ENCODE measurements at places on chromosomes 4 and X. TPM values are rescaled to one million over a fixed set of nuclear protein-coding genes. Genes with fewer than 3 reads are reported as not detected.

DNA sequence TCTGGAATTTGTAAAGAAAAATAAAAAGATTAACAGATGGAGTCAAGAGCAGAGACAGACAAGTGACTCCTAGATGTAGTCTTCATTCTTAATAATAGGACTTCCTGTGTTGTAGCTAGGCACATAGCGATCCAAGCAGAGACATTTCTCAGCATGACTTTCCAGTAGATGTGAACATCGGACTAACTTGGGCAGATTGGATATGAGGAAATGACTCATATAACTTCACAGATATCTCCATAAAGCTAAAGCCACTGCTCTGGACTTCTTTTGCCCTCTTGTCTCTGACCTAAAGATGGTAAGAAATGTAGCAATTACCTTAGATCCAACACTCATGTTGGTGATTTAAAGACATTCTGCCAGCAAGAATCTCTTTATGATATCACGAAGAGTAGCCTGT, 131.7 kb downstream of the EPHA5 start:
- no peak for DNase-seq

- DNase-seq, result no peak
These were observed 188.8 kb upstream of the TECRL start for GRCh38 chr4:64598066-64598465.

DNA sequence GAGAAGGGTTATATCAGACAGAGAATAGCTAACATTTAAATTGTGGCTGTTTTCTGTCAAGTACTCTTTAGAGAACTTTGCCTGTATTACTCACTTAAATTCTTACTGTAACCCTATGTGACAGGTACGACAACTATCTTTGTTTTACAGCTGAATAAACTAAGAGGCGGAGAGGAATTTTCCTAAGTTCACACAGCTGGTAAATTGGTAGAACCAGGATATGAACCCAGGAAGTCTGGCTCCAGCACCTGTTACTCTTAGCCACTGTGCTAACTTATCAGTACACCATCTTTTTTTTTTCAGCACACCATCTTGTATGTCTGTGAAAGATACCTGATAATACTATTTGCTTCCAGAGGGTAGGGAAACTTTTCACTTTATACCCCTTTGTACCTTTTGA, 2.0 kb upstream of the SYP start:
- DNase-seq, result no peak

DNA sequence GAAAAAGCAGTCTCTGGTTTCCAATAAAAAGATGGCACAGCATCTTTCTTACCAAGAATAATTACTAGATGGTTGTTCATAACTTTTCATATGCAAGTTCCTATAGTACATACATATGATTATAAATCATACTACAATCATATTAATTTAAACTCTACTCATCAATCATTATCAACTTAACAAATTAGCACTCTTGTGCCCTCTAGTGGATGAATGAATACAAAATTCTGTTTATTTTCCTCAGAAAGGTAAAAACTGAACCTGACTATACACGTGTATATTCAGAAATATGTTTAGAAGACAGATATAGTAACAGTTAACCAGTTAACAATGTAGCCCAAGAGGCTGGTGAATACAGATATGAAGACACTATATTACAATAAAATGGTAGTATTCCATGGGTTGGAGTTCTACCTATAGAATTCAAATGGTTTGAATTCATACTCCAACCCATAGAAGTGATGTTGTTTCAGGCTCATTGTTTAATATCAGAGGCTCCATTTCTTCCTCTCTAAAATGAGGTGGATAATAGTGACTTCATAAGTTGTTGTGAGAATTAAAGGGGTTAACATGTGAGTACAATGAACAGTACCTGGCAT, 100.0 kb downstream of the ADAMTS3 start:
- DNase-seq, result no peak

- DNase-seq, result no peak
These were observed 44.8 kb downstream of the PDS5A start for GRCh38 chr4:39932776-39933402.

GRCh38 chrX:8033175-8033574, 106.0 kb upstream of the PNPLA4 start:
- no peak for DNase-seq

- DNase-seq, result no peak
These were observed 42.4 kb downstream of the KDM6A start for GRCh38 chrX:44915361-44915868.

- DNase-seq, result no peak
These were observed 47.1 kb upstream of the SORBS2 start for GRCh38 chr4:185859111-185859510.

DNA sequence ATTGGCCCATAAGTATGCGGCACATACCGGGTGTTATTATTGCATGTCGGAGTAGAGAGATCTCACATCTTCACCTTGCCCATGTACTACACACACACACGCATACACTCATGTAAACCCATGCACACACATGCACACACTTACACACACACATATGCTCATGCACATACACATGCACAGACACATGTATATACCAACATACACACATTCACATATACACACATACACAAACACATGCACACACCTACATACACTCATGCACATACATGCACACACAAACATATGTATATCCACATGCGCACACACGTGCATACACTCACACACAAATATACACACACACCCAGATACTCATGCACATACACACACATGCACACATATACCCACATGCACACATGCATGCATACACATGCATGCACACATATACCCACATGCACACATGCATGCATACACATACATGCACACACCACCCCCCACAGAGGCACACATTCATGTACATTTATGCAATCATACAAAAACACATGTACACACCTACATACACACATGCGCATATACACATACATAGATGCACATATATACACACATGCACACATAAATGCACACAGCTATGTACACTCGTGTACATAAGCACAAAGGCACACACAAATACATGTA, 11.2 kb downstream of the CYP4V2 start:
- no peak for DNase-seq

DNA sequence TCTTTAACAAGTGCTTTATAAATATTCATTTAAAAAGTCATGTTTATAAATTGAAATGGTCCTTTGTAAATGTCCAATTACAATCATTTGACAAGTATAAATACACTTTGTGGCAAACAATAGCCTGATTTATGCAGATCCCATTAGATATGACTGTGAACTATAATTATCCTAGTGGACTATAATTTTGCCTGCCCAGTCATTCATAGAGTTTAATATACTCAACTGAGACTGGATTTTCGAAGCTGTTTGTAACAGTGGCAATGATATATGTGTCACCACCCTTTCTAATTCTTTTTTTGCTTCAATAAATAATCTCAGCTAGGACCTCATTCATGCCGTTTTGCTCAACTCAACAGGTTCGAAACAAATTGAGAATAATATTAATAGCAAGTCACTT, 732.0 kb downstream of the PCDH18 start:
- no peak for DNase-seq

- no peak for DNase-seq
These were observed 736.9 kb upstream of the MAGEB2 start for GRCh38 chrX:29478336-29479069.

DNA sequence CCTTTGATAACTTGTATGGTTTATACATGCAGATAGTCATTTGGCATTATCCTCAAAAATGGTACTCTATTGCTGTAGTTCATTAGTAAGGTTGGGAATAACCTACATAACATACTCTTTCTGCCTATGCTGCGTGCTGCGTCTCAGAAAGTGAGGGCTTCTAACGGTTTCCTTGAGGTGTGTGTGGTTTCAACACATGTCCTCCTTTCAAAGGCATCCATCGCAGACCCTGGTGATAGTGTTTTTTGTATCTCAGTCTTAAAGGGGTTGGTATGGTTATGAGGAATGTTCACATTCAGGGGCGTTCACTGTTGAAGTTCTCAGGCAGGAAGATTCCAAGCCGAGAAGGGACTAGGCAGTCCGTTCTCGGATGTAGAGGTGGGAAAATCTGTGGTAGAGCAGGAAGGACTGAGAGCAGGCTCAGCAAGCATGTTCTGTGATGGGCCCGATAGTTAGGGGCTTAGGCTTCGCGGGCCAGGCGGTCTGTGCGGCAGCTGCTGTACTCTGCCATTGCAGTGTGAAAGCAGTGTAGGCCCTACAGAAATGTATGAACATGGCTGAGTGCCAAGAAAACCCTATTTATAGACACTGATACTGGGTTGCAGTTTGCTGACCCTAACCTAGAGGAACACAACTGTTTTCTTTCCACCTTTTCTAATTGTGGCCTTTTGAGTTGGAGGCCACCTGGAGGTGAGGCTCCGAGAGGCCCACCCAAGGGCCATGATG, 123.2 kb downstream of the GPR143 start:
- no peak for DNase-seq

GRCh38 chrX:30615229-30615628, 37.7 kb upstream of the TASL start:
- no peak for DNase-seq

GRCh38 chrX:35166023-35166422, 223.4 kb downstream of the FAM47B start:
- DNase-seq, result no peak

DNA sequence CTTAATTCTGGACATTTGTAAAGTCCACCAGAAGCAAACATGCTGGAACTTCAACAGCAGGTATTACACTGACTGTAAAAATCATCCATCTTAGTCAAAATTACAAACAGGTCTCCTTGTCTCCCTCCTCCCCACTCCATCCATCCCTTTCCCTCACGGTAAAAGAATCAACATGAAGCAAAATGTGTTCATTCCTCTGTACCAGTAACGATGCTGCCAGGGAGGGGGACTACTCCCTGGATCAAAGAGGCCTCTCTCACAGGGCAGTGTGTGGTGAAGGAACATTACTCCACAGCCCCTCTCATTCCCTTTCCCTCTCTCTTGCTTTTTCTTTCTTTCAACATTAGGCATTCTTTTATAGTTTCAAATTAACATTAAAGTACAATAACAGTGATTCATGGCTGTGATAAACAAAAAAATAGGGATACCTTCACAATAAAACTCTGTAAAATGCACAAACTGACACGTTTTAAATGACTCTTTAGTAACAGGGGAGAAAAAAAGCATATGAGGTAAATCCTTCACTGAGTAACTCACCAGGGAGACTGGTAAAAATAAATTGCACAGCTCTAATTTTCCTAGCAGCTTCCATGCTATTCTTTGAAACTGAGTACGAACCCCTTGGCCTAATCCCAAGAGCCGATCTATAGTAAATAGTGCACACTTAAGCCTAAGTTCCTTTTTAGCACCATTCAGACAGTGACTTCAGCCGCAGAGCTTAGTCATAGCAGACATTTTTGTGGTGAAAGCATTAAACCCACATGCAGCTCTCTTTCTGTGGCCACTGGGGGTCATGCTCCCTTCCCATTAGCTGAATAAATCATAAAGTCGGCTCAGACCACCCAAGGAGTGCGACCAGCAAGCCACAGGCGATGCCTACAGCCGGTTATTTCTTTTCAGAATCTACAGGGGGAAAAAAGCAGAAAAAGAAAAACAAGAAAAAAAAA, 215.6 kb upstream of the GYPA start:
- no peak for DNase-seq

DNA sequence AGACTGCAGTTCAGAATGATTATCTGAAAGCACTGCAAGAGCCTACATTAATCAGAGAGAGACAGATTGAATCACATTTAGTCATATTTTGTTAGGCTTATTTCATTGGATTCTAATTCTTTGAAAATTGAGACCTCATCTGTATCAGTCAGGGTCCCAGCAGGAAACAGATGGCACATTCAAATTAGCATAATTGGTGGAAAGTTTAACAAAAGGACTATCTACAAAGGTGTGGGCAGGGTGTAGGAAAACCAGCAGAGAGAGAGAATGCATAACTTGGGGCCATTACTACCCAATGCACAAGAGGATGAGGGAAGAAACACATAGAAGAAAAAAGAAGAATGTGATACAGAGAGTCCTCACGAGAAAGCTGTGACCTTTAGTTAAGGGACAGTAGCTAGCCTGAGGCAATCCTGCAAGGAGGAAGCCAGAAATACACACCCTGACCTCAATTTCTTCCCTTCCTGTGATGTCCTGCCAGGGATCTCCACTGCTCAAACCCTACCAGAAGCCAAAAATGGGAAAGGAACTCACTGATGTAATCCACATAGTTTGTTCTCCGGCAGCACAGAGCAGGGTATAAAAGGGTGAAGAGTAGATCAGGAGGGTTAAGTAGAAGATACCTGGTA, 17.7 kb upstream of the XKRX start:
- DNase-seq, result no peak

DNA sequence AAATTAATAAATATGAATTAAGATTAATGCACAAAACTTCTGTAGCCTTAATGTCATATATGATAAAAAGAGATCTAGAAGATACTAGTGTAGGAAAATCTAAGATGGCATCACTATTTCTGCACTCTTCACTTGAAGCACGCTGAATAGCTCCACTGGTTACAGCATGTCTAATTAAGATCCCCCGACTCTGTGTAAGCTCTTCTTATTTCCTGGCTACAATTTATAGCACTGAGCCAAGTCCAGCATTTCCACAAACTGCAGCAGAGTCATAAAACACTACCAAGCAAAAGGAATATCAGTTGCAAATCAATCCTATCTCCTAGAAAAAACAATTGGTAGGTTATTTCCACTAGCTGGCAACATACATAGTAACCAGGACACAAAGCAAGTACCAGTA, 1.3 kb upstream of the CCNA2 start:
- no peak for DNase-seq

- DNase-seq, result no peak
These were observed 708 bp downstream of the INTS12 start for GRCh38 chr4:105707782-105708180.

DNA sequence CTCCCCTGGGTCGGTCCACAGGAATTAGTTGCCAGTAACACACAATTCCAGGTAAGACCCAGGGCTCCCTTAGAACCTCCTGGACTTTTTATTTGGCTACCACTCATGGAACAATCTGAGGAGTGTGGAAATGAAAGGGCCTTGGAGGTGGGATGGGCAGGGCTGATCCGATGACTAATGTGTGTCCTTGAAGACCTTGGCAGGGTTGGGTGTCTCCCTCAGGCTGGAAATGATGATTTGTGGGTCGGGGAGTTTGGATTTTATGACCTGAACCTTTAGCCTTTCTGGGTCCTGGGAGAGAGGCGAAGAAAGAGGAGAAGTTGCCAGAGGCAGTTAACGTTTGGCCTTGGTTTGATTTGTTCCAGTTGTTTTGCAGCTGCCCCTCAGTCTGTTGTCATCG, 425.0 kb downstream of the MID1IP1 start:
- DNase-seq, result no peak

- DNase-seq, result no peak
These were observed 16.4 kb upstream of the HSFX1 start for GRCh38 chrX:149757206-149758067.

The IRS4 gene
- total RNA-seq, result not detected

The ACE2 gene
- total RNA-seq, result not detected

The OTUD6A gene
- total RNA-seq, result not detected

The NAA11 gene
- not detected for total RNA-seq

The PROM1 gene
- total RNA-seq, result not detected

The RNF4 gene
- total RNA-seq, result 103 TPM

The SPATA4 gene
- not detected for total RNA-seq

The MND1 gene
- total RNA-seq, result 31.8 TPM

The SMR3B gene
- total RNA-seq, result not detected

The MAGEA4 gene
- total RNA-seq, result not detected

The CABS1 gene
- not detected for total RNA-seq

The HSFX2 gene
- total RNA-seq, result not detected

The ITM2A gene
- 84.6 TPM for total RNA-seq

The NUP62CL gene
- total RNA-seq, result 3.5 TPM

The SRPK3 gene
- not detected for total RNA-seq

The FGF16 gene
- total RNA-seq, result not detected

The TMEM31 gene
- not detected for total RNA-seq

The SAGE1 gene
- not detected for total RNA-seq

Data from activated naive CD8-positive, alpha-beta T cell treated with anti-CD3 and anti-CD28 coated beads, Interleukin-2, amount 10 ng/mL, durations not matched to agents 7 days and 5 days (primary cell).